ENCODE measurements at places on chromosomes 7 and 10.

DNA sequence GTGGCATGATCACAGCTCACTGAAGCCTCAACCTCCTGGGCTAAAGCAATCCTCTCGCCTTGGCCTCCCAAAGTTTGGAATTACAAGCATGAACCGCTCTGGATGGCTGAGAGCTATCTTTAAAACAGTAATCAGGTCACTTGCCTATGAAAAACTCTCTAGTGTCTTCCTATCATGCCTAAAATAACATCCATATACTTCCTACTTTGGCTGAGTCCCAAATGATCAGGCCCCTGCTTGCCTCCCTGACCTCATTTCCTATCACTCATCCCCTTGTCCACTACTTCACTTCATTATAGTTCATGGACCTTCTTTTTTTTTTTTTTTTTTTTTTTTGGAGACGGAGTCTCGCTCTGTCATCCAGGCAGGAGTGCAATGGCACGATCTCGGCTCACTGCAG is 28.0 kb downstream of the SEPTIN7 start:
- DNase-seq, result no peak

GRCh38 chr7:155916926-155917655 is 104.8 kb upstream of the SHH start:
- no peak for DNase-seq

DNA sequence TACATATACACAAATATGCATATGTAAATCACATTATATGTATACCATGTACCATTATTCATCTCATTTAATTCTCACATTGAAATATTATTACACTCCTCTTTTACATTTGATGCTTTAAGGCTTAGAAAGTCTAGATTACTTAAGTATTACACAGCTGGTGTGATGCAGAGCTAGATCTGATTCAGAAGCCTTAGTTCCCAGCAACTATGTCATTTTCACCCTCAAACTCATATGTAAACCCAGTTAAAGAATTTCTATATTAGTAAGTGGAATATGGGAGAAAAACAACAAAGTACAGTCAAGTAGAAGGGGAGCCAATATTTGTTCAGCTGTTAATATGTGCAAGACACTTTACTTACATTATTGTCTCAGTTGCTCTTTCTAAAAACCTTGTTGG is 74.3 kb upstream of the CSTF2T start:
- no peak for DNase-seq

DNA sequence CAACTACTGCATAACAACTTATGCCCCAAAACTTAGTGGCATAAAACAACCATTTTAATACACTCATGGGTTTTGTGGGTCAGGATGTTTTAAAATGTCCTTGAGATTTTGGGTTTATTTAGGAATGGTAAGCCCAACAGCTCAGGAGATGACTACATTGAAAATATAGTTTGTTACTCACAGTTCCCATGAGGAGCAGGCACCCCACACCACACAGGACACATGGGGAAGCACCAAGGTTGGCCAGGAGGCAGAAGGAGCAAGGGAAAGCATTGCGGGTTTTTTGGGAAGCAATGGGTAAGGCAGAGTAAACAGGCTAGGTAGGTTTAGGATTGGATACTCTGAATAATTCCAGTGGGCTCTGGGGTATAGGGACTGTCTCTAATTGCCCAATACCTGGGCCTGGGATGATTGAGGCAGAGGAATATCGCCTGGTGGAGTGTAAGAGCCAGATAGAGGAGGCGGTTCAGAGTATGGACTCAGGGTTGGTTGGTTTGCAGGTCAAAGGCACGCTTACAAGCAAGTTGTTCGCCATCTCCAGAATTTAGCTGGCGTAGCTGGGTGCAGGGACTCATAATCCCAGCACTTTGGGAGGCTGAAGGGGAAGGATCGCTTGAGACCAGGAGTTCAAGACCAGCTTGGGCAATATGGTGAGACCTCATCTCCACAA is 10.0 kb upstream of the MARVELD1 start:
- no peak for DNase-seq

- DNase-seq, result no peak
These were observed 35.2 kb downstream of the PPIF start for GRCh38 chr10:79382491-79382941.

DNA sequence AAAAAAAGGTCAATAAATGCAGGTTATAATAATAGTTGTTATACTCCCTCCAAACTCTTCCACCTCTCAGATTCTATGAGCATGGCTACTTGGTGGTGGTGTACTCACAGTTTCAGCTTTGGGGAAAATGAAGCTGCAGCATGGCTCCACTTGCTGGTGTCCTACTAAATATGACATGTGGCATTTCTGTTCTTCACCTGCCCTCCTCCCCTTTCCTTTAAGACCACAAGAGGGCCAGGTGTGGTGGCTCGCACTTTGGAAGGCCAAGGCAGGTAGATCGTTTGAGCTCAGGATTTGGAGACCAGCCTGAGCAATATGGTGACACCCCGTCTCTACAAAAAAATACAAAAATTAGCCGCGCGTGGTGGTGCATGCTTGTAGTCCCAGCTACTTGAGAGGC is 101.1 kb downstream of the SLC37A3 start:
- no peak for DNase-seq

DNA sequence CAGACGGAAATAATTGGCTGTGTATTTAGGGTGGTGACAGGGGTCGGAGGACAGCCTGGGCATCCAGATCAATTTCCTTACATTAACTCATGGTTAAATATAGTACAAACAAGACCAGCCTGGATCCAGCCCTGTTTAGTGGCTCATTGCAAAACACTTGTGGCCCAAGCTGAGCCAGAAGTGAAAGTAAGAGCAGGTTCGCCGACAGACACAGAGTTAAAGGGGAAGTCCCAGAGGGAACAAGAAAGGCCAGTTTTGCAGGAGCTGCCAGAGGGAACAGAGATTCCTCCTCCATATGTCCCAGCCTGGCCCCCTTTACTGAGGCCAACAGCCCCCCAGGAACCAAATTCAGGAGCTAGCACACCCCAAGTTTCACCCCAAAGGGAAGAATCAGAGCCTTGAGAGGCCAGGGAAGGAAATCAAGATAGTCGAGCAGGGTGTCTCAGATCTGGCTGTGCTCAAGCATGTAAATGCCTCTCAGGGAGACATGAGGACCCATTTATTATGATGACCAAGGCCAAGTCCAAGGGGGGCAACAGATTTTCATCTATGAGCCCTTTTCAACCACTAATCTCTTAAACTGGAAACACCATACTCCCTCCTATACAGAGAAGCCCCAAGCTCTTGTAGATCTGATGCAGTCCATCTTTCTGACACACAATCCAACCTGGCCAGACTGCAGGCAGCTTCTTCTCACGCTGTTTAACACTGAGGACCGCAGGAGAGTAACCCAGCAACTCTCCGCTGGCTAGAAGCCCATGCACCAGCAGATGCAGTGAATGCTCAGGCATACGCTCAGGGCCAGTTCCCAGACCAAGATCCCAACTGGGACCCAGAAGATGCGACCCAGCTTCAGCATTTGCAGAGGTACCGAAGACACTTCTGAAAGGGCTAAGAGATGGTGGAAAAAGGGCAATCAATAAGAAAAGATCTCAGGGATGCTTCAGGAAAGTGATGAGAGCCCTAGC is 15.9 kb upstream of the ADCK2 start:
- no peak for DNase-seq

- DNase-seq, result no peak
These were observed 125.7 kb downstream of the BICC1 start for GRCh38 chr10:58638388-58638787.

DNA sequence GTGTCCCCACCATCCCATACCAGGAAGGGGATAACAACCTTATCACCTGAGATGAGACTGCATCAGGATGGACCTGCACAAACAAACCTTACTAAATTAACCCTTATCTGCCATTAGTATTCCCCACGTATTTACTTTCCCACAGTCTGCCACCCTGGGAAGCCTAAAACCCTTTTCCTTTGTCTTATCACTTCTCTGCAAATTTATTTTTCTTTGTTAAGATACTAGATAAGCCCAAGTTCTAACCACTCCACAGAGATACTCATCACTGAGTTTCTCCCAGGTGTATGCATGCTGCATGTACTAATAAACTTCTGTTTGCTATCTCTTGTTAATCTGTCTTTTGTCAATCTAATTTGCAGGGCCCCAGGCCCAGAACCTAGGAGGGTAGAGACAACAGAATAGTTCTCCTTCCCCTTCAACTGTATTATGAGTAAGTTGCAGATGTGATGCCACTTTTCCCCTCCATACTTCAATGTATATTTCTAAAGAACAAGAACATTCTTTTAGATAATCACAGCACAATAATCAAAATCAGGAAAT is 66.0 kb downstream of the ELMO1 start:
- DNase-seq, result no peak

- DNase-seq, result no peak
These were observed 618.7 kb downstream of the DNAJB6 start for GRCh38 chr7:157955348-157955999.

GRCh38 chr7:86844608-86845007 is 200.9 kb downstream of the GRM3 start:
- DNase-seq, result no peak

DNA sequence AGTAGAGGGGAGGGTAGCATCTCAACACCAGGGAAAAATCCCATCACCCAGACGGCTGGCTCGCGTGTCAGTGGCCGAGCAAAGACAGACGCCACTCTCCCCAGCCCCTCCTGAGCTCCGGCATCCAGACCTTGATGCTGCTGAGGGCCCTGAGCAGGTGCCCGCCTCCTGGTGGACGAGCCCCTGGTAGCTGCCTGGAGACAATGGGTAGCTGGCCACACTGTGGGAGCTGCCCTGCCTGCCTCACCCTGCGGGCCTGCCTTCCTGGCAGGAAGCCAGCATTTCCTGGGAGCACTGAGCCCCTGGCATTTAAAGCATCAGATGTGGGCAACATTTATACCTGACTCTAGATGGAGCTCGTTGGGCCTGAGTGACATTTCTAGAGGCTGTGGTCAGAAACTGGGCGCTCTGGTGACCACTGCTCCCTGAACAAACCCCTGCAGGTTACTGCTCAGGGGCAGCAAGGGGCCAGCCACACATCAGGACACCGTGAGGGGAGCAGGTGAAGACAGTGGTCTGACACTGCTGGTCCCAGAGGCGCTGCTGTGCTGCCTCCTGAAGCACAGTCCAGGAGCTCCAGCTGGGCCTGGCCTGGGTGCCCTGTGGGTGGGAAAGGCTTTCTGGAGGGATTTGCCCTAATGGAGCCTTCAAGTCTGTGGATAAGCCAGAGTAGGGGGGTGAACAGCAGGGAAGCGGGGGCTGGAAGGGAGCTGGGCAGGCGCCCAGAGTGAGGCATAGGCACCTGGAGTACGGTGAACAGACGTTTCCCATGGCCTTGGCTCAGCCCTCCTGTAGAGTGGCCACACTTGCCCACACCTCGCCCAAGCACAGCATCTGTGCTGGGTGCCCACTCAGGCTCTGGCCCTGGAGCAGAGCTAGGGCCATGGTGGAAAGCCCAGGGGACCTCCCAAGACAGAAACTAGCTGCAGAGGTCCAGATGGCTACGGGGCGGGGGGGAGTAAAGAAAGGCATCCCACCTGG is 138.7 kb downstream of the MAPK8 start:
- peak; percentile 53 for DNase-seq

DNA sequence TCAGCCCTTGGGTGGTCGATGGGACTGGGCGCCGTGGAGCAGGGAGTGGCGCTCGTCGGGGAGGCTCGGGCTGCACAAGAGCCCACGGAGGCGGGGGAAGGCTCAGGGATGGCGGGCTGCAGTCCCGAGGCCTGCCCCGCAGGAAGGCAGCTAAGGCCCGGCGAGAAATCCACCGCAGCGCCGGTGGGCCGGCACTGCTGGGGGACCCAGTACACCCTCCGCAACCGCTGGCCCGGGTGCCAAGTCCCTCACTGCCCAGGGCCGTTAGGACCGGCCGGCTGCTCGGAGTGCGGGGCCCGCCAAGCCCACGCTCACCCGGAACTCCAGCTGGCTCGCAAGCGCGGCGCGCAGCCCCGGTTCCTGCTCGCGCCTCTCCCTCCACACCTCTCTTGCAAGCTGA is 138.4 kb downstream of the BAMBI start:
- no peak for DNase-seq

GRCh38 chr10:5036511-5036910 is 32.9 kb upstream of the AKR1C2 start:
- no peak for DNase-seq

GRCh38 chr10:367636-368035 is 232.4 kb downstream of the ZMYND11 start:
- no peak for DNase-seq

DNA sequence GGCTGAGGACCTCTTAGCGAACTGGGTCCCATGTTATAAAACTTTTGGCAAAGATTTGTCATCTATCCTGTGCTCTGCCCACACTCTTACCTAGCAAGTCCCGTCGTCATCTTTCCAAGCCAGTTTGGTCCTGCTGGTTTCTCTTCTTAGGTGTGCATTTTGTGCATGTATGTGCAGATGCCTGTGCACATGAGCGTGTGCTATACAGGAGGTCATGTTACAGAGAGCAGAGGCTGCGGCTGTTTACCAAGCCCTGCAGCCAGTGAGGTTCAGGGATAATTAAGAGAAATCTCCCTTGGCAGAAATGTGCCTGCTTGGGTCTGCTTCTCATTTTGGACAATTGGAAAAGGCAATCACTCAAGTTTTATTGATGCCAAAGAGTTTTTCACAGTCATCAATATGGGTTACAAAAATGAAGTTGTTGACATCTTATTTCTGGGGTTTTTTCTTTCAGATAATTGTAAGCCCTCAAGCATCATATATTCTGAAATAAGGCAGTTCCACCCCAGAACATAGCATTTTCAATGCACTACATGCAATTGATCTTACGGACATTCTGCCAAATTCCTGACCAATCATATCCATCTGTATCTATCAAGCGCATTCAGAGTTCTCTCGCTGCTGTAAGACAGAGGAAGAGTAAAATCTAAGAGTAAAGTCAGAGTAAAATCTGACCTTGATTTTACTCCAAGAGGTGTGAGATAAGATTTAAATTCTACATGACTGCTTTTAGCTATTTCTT is 361.4 kb upstream of the ZNF32 start:
- no peak for DNase-seq

DNA sequence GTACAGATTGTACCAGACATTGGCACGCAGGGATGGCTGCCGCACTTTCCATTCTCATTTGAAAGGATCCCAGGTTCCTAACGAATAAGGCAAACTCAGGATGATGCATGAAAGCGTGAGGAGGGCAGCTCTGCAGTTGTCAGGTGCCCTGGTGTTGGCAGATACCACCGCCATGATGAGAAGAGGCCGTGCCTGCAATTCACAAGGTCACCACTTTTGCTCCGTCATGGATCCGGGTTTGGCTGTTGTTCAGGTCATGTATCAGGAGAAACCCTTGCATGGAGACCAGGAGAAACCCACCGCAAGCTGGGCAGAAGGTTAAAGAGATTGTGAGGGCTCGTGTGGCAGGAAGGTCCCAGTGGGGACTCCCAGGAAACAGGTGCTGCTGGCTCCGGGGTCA is 233.2 kb downstream of the KLF6 start:
- DNase-seq, result no peak

Measured in Right ventricle myocardium inferior (tissue), 1 donor.